ENCODE measurements at places on chromosomes 1 and 21. TPM values are rescaled to one million over a fixed set of nuclear protein-coding genes. Genes with fewer than 3 reads are reported as not detected.
A peak's percentile ranks its signal among the peaks of the same experiment; 100 is the strongest.

GRCh38 chr21:15521644-15522001, 208.2 kb upstream of the USP25 start:
- DNase-seq, result no peak

DNA sequence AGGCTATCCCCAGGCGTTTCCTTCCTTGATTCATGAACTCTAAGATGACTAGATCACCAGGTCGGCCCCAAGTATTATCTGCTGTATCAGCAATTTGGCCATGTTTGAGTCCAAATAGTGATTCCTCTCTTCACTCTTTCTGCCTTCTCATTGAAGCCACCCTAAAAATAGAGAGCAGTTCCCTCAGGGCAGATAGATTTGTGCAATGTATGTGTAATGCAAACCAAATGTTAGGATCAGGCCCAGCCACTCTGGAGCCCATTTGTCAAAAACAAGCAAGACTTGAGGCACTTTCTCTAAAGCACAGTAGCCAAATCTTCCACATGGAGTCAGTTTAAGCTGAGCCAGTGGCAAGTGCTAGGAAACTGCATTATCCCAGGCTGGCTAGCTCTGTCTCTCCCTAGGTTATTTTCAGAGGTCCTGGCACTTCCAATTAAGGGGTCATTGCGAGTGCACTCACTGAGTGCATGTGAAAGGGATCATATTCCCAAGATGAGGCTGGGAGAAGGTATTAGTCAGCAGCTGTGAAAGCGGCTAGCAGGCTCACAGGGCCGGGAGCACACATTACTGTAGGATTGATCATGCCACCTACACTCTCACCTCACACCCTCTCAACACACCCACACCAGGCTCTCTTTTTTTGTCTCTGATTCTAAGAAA, 97.9 kb upstream of the RAB3GAP2 start:
- DNase-seq, result no peak

- DNase-seq, result no peak
Measured at GRCh38 chr1:18246543-18246942, 138.9 kb downstream of the IGSF21 start.

DNA sequence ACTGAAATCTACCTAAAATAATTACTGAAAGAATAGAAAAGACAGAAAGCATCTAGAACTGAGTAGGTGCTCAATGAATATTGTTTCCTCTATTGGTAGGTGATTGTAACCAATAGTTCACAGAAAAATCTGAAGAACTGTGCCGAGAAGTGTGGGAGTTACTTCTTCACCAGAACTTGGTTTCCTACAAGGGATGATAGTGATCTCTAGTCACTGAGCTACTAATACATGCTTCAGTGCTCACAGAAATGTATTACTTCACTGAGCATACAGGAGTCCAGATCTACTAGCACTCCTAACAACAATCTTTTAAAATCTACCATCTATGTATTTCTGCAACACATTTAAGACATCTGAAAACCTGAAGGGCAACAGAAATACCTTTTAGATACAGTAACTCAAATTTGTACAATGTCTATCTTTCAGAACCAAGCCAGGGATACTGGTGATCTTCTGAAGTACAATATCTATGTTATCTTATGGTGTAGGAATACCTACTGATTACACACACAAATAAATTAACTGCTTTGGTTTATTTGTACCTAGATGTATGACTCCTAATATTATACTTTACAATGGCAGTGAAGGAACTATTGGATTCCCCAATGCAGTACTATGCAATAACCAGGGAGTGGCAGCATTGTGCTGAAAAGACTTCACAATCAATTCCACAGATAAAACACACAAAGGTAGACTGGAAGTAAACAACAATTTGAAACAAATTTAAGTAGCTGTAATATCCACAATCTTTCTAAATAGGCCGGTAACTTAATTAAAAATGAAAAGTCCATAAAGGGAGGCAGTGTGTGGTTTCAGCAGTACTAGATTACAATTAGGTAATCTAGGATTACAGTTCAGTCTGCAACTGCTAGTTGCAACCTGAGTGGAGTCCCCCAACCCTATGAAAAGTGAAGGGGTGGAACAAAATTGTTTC, 243.0 kb downstream of the SLC45A1 start:
- DNase-seq, result peak; percentile 59

DNA sequence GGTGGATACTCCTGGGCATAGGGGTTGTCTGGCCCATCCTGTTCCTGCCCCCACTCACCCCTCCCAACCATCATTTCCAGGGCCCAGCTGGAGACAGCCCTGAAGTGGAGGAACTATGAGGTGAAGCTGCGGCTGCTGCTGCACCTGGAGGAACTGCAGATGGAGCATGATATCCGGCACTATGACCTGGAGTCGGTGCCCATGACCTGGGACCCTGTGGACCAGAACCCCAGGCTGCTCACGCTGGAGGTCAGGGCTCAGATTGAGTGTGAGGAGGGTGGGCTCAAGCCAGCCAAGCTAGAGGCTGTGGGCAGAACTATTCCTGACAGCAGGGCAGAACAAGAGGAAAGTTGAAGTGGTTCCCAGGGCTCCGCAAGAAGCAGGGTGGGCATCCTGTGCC, 14.2 kb downstream of the RHOC start:
- no peak for DNase-seq

DNA sequence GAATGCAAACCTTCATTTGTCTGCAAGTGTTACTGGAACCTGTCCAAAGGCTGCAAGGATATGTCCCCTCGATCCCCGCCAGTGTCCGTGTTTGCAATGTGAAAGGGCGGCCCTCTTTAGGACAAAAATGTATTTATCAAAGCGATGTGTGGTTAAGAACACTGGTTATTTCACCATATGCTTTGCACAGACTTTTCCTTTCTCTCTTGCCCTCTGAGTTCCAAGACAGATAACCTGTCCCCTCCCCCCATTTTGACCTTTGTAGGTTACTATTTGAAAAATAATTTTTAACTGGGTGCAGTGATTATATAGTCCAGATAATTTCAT, 1.8 kb downstream of the CHRM3 start:
- DNase-seq, result no peak

GRCh38 chr1:86993269-86993985, 79.0 kb downstream of the HS2ST1 start:
- no peak for DNase-seq

DNA sequence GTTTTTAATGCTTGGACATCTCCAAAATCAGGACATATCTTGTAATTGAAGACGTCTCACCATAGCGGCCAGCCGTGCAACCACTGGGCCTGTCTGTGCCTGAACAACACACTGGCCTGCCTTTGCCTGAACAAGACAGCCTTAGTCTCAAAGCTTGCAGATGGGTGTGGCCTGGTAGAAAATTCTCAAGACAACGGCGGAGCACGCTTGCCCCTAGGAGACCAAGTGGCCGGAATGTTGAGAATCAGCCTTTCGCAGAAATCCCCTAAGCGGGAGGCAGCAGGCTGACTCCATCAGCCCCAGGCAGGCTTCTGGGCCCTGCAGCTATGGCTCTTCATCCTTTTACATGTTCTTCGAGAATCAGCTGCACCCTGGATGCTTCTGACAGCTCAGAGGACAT, 98.0 kb upstream of the C1orf174 start:
- DNase-seq, result no peak

GRCh38 chr21:39661740-39662139, 49.0 kb downstream of the B3GALT5 start:
- no peak for DNase-seq

- DNase-seq, result no peak
Measured at GRCh38 chr1:241532864-241533263, 686 bp downstream of the KMO start.

- DNase-seq, result no peak
Measured at GRCh38 chr1:219322766-219323165, 149.1 kb downstream of the LYPLAL1 start.

DNA sequence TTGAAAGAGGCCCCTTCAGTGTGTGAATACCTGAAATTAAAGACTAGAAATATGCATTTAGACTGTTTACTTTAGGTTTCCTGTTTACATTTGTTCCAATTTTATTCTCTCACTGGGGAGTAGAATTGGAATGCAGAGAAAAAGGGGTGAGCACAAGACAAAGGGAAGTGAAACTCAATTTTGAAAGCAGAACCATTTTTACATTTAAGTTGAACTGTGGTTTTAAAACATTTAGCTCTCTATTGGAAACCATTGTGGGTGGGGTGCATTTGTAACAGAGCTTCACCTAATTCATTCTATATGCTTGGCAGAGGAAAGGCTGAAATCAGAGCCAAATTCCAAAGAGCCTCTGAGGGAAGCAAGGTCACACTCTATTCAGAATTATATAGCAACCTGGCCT, 235.3 kb upstream of the C1orf105 start:
- DNase-seq, result no peak

DNA sequence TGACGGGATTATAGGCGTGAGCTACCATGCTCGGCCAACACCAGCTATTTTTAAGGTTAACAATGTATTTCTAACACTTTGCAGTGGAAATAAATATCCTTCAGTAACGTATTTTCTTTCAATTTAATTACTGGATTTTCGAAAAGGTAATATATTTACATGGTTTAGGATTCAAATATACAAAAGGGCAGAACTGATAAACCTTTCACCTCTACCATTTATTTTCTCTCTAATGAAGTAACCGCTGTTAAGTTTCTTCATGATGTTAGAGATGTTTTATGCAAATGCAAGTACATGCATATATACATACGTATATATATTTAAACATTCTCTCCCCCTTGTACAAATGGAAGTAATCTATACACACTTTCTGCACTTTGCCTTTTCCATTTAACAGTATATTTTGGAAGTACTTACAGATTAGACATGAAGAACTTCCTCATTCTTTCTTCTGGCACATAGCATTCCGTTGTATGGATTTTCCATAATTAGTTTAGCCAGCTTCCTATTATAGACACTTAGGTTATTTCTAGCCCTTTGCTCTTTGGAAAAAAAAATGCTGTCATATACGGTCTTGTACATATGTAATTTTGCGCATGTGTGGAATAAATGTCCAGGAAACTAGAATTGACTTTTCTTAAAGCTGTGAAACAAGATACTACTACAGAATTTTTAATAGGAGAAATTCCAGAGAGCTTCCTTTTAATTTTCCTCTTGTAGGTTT, 14.9 kb upstream of the HJV start:
- DNase-seq, result no peak

- no peak for DNase-seq
Measured at GRCh38 chr1:94727846-94728715, 92.1 kb upstream of the SLC44A3 start.

DNA sequence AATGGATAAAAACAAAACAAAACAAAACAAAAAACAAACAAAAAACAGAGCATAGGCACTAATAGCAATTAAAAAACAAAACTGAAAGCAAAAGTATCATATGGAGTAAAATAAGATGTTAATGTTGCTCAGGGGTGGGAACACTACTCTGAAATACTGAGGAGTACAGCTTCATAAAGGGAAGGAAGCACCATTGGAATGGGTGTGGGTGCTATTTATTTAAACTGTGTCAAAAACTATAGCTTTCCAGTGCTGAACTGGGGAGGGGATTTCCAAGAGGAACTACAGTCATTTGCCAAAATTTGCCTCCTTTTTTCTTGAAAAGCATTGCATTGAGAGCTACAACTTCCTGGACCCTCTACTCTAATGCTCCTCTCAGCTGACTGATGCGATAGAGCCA, 40.0 kb downstream of the SPTA1 start:
- no peak for DNase-seq

DNA sequence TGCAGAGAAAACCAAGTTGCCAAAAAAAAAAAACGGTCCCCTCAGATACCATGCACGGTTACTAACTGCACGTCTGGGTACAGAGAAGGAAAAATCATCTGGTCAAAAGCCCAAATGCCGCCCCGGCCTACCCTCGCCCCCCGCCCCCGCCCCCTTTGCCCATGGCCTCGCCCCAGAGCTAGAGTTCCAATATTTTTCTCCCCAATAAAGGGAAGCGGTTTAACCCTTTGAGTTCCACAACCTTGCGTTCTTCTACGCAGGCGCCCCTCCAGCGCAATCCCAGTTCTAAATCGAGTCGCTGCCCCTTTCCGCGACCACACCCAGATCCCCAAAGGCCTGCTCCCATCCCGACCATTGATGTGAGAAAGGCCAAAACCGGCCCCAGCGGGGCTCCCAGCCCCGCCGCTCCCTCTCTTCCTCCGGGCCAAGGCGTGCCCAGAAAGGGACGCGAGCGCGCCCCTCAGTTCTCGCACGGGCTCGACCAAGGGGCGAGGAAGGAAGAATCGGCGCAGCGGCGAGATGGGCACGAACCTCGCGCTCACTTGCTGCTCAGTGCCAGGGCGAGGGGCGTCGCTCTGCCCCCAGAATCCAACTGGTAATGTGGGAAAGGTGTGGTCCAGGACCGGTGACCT, 797 bp downstream of the WDR47 start:
- DNase-seq, result peak; percentile 43

DNA sequence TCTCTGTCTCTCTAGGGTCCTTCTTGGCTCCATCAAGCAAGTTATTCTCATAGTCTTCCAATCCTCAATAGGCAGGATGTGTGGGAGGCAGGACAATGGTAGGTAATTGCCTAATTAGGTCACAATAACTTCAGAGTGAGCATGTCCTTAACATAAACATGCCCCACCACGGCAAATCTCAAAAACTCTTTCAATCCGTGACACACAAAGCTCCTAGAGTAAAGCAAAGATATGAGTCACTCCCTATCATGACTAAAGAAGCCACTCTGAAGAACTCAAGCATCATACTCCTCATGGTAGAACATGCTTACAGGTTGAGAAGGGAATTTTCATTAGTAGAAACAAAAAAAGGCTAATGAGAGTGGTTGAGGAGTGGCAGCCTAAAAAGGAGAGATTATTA, 4.9 kb downstream of the HAO2 start:
- DNase-seq, result no peak

- DNase-seq, result no peak
Measured at GRCh38 chr1:200922406-200922805, 27.7 kb downstream of the INAVA start.

- DNase-seq, result no peak
Measured at GRCh38 chr1:50645139-50645538, 221.9 kb upstream of the DMRTA2 start.

DNA sequence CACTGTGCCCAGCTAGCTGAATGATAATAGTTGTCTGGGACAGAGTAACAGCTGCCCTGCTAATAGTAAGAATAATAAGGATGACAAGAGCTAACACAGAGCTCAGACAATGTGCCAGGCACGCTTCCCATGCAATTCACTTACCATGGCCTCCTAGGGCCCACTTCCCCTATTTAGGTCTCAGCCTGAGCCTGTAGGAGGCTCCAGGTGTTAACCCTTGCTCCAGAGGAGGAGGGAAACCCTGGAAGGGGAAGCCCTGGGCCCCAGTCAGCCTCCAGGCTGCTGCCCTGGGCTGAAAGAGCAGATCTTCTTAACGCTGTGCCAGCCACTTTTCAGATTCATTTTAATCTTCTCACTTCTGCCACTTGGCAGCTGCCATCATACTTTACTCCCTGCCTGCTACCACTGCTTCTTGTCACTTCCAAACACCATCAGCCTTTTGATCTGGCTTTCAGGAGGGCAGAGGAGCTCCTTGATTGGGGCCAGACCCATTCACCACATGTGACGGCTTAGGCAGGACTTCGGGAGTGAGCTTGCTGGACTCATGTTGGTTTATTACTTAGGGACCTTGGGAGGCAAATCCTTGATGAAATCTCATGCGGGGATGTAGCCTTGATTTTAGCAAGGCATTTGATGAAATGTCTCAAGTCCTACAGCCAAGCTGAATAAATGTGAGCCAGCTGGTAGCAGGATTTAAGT, 66.7 kb upstream of the PARP1 start:
- no peak for DNase-seq

The RAB3B gene
- total RNA-seq, result 0.02 TPM

The OR14C36 gene
- not detected for total RNA-seq

The COA7 gene
- total RNA-seq, result 10.8 TPM

The DBT gene
- total RNA-seq, result 10.7 TPM

The TNFRSF9 gene
- total RNA-seq, result 0.62 TPM

The TRIM67 gene
- total RNA-seq, result not detected

The GPR153 gene
- 0.99 TPM for total RNA-seq

The XCL1 gene
- total RNA-seq, result not detected

The MPZ gene
- 4.5 TPM for total RNA-seq

The PFKFB2 gene
- total RNA-seq, result 2.5 TPM

The SLAMF6 gene
- 25.1 TPM for total RNA-seq

All from activated CD4-positive, alpha-beta T cell treated with anti-CD3 and anti-CD28 coated beads, Interleukin-2, amount 10 ng/mL, durations not matched to agents 7 days and 5 days (primary cell).